ENCODE measurements at places on chromosomes 1 and 21.
A peak's percentile ranks its signal among the peaks of the same experiment; 100 is the strongest.

DNA sequence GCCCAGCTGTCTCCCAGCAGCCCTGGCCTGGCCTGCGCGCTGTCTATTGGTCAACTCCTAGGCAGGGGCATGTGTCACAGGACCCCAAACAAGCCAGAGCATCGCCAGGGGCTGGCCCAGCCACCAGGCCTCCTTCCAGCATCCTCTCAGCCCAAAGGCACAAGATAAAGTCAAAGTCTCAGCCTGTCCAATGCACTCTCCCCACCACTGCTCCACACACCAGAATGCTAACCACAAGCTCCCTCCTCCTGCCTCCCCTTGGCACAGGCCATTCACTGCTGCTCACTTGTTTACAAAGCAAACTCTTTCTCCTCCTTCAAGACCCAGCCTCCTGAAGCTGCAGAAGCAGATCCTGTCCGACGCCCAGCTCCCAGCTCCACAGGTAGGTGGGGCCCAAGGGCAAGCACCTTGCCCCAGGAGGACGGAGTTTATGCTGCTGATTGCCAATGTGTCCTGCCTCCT lies 133.4 kb downstream of the DMRTB1 start:
- no peak for DNase-seq

DNA sequence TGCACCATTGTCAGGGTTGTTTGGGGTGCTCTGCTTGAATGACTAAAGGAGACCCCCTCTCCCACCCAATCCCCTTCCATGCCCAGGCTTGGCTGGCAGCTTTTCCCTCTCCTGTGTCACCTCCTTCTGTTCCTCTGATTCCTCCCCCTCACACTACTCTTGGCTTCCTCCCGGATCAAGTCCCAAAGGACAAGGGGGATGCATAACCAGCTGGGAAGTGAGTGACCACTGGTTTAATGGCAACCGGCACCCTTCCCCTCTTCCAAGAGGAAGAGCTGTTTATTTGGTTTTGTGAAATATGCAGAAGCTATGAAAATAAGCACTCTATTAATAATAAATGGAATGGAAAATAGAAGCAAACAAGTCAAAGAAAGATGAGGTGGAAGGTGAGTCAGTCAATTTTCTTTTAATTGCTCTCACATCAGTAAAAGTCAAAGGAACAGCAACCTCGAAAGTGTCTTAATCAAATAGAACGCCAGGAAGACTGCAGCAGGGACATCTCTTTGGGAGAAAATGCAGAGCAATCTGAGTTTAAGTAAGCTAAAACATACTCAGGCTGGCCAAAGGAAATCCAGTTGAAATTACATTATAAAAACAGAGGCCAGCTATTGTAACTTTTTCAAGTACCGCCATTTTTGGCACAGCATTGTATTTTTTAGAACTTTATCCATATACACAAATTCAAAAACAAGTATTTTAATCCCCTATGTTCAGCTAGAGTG lies 322.5 kb downstream of the SIPA1L2 start:
- DNase-seq, result no peak

- no peak for DNase-seq
Measured at GRCh38 chr21:38780879-38781278, 24.9 kb upstream of the ETS2 start.

GRCh38 chr1:2259668-2260402 lies 31.7 kb downstream of the SKI start:
- no peak for DNase-seq

GRCh38 chr1:165408518-165408917 lies 36.4 kb downstream of the RXRG start:
- no peak for DNase-seq

- peak; percentile 64 for DNase-seq
Measured at GRCh38 chr1:12087797-12088314, 24.8 kb downstream of the TNFRSF8 start.

DNA sequence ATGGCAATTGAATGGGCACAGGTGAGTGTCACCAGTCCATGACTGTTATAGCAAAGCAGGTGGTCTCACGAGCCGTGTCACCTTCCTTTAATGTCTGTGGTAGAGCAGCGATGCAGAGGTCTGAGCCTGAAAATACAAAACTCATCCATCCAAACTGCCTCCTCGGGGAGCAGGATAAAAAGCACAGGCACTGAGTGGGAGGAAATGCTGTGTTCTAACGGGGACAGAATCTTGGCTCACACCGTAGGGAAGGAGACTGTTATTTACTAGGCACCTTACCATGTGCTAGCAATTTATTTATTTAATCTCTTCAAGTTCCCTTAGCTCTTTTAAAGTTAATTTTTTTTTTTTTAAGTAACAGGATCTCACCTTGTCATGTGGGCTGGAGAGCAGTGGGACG lies 1.2 kb downstream of the ASCL5 start:
- DNase-seq, result no peak

DNA sequence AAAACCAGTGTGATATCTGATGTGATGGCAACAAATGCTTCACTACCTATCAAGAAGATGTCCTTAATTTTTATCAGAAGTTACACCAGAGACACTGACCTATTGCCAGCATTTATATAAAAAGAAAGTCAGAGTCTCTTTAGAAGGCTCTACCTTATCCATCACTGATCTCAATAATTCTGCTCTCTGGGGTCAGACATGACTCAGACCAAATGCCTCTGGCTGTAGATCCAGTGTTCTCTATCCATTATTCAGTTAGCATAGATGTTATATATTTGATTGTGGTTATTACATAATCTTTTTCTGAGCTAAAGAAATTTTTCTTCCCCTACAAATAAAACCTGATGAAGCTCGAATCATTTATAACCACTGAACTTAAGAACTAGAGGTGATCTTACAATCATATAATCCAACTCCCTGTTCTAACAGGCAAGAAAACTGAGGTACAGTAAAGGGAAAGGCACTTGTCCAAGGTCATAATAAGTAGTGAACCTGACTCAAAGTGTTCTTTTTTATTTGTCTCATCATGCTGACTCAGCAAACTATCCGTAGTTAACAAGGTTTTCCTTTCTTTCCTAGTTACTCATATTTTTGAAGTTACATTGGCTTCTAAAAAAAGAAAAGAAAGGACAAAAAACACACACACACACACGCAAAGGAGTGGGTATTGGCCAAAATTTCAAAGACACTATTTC lies 43.6 kb upstream of the ESRRG start:
- DNase-seq, result no peak

- no peak for DNase-seq
Measured at GRCh38 chr1:204664384-204664651, 21.2 kb downstream of the LRRN2 start.

DNA sequence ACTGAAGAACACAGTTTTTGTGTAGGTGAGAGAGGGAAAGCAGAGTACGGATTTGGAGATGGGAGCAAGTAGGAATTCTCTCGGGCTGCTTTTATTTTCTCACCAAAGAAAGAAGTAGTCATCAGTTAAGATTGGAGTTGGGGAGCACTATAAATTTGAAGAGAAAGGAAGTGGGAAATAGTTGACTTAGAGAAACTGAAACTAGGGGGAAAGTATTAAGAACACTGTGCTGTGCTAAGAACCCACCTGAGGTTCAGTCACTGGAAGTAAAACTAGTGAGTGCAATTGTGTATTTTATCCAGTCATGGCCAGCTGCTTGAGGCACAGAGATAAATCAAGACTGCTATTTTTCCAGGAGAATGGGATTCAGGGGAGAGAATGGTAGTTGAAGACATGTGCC lies 37.4 kb downstream of the CLCC1 start:
- DNase-seq, result no peak

- DNase-seq, result no peak
Measured at GRCh38 chr1:191043066-191043465, 565.4 kb upstream of the BRINP3 start.

DNA sequence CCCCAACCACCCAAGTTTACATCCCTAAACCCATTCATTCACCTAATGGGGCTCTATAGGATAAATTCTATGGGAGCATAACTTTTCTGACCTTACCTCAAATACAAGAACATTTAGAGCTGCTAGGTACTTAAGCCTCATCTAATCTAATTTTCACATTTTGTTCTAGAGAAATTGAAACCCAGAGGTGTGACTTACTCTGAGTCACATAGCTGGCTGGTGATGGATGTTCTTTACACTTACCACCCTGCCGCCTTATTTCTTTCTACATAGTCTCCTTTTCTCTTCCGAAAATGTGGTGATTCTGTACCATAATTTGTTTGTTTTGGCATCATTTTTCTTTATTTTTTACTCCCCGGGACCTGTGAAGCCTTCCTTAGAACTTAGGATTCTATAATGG lies 20.3 kb downstream of the TIPRL start:
- DNase-seq, result no peak

GRCh38 chr1:38814444-38814983 lies 45.1 kb downstream of the RRAGC start:
- DNase-seq, result no peak

- DNase-seq, result peak; percentile 57
Measured at GRCh38 chr1:9293533-9294404, 1.1 kb downstream of the SPSB1 start.

DNA sequence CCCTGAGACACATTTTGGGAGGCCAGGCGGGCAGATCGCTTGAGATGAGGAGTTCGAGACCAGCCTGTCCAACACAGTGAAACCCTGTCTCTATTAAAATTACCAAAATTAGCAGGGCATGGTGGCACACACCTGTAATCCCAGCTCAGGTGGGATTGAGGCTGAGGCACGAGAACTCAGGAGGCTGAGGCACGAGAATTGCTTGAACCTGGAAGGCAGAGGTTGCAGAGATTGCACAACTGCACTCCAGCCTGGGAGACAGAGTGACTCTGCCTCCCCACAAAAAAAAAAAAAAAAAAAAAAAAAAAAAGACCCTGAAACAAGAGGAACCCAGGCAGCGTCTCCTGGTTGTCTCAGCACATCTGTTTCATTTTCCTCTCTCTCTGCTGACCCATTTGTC lies 24.2 kb downstream of the PGM1 start:
- no peak for DNase-seq

DNA sequence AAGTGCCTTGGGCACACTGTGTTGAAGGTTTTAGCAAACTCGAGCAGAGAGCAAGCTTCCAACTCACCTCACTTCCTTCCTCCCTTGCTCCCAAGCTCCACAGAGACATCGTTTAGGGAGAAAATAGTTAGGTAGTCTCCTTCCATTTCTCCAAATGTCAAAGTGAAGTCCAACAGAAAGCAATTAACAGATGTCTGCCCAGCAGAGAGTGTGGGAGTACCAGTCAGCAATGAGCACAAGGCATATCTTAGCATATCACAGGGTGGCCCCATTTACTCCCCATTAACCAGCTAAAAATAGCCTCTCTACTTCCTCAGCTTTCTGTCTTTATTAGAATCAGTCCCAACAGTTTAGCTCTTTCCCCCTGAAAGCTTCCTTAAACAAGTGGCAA lies 334.2 kb upstream of the CAMK1G start:
- DNase-seq, result no peak

DNA sequence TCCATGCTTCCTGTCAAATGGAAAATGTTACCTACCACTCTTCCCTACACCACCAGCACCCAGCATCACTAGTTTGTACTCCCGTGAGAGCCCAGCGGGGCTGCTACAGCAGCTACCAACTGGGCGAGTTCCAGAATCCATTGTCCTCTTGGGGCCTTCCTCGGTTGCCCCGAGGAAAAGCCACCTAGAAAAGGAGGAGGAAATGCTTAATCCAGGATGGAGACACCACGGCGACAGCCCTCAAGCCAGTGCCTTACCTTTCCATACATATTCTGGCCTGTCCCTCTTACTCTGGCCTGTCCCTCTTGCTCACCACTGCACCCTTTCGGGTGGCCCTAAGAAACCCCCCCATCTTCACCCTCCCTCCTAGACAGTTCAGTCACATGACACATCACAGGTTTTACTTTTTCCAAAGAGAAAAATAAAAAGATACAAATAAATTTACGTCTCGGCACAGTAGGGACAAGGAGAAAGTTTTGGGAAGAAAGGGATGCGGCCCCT lies 478 bp downstream of the RIT1 start:
- DNase-seq, result peak; percentile 37
